ENCODE measurements at places on chromosomes 11 and 22.

DNA sequence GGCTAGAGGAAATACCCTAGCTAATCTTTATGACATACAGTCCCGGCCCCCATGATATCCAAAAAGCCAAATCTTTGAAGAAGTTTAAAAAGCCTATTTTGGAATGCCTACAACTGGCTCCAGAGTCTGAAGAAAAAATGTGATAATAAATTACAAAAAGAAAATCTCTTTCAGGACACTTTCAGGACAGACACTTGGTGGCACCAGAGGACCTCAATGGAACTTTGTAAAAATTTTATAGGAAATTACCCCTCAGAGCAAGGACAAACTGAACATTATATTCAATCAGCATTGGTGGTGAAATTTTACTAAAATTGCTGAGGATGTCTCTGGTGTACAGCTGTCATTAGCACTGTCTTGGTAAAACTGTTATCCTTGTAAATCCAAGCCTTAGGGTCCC lies 81.0 kb downstream of the CCDC73 start:
- no peak for DNase-seq

GRCh38 chr11:68038718-68039525 lies at the start of gene TCIRG1:
TSS of gene TCIRG1 (plus strand) at chr11:68039025. CDS start at chr11:68041272, 2,247 bp downstream.
- peak; percentile 84 for DNase-seq

DNA sequence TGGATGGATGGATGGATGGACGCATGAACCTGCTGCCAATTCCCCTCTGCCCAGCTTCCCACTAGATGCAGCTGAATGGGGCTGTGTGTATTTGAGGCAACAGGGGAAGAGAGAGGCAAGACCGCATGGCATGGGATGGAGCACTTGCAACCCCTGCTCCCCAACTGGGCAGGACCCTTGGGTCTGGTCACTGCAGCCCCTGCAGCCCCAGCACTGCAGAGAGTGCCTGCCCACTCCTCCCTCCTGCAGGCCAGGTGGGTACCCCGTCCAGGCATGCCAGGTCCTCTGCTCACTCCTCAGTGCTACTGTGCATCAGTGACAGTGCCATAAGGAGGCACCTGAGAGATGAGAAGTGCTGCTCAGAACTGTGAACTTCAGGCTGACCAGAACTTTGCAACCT lies 40.3 kb downstream of the OSBPL5 start:
- DNase-seq = no peak

- DNase-seq = peak; percentile 89
Observed at GRCh38 chr11:133945087-133945974, 11.4 kb downstream of the IGSF9B start.

- DNase-seq = no peak
Observed at GRCh38 chr11:125202362-125202880, 37.9 kb downstream of the PKNOX2 start.

- DNase-seq = no peak
Observed at GRCh38 chr11:108559904-108560303, 33.7 kb downstream of the EXPH5 start.

DNA sequence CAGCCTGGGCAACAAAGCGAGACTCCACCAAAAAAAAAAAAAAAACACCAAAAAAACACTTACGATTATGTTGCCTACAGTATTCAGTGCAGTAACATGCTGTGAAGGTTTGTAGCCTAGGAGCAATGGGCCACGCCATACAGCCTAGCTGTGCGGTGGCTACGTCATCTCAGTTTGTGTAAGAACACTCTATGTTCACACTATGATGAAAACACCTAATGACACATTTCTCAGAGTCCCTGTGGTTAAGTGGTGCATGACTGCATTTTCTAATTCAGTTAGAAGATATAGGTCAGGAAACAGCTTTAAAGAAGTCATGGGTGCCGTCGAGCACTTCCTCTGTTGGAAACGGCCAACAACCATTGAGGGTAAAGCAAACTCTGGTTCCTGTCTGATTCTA lies 75.7 kb upstream of the ANO1 start:
- DNase-seq = no peak

DNA sequence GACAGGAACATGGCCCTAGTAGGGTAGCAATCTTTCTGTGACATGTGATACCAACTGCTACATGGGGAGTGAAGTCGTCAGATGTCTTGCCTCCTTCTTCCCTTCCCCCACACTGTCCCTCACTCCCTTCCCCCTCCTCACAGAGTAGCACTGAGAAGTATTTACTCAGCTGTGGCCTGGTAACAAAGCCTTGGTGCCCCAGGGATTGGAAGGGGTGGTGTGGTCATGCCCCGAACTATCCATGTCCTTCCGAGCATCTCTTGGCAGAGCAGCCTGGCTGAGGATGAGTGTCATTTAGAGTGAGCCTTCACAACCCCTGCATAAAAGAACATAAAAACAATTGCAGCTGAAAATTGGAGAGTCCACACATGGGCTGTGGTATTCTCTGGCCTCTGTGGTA lies 46.1 kb downstream of the ARFGAP2 start:
- no peak for DNase-seq

- DNase-seq = no peak
Observed at GRCh38 chr11:86099874-86100273, 31.0 kb upstream of the PICALM start.

DNA sequence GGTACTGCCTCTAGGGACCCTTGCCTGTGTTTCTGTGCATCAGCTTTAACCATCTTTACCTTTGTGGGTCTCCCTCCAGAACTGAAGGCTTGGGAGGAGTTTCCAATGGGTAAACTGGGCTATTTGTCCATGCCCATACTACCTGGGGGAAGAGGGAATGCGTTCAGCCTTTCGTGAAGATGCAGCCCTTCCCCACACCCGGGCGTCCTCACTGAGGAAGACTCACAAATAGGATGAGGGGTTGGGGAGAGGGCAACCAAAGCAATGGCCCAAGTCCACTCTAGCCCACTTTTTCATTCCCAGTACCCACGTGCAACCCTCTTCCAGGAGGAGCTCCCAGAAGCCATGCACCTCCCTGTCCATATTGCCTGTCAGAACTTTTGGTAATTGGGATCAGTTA lies 61.8 kb upstream of the ADA2 start:
- no peak for DNase-seq

GRCh38 chr22:26679003-26679629 lies 21.7 kb downstream of the MIAT start:
- peak; percentile 87 for DNase-seq

DNA sequence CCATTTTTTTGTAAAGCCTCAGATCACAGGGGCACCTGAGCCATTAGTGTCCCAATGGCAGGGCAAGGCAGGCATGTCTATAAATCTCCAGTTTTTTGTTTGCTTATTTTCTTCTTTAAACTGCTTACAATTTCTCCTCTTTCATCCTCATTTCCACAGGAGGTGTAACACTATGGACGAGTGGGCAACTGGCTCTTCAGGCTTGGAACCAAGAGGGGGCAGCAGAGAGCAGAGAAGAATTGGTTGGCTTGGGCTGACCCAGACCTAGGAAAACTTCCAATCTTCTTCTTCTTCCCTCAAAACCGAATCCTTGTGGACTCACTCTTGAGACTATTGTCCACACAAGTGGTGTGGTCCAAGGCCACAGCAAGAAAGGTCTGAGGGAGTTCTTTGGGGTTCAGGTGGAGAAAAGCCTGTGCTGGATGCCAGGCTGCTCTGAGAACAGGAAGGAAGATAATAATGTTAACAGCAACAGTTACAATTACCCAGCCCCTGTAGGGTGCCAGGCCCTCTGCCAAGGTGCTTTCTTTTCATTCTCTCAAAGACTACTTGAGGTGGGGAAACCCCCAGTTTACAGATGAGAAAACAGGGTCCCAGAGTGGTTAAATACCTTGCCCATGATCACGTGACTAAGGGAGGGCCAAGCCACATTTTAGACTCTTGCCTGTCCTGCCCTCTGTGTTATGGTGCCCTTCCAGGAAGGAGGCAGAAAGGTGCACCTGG lies 70.7 kb upstream of the E2F8 start:
- peak; percentile 80 for DNase-seq

- DNase-seq = peak; percentile 59
Observed at GRCh38 chr11:16605389-16605893, 133.0 kb upstream of the C11orf58 start.

- DNase-seq = no peak
Observed at GRCh38 chr11:41578421-41579051, 119.1 kb upstream of the LRRC4C start.

DNA sequence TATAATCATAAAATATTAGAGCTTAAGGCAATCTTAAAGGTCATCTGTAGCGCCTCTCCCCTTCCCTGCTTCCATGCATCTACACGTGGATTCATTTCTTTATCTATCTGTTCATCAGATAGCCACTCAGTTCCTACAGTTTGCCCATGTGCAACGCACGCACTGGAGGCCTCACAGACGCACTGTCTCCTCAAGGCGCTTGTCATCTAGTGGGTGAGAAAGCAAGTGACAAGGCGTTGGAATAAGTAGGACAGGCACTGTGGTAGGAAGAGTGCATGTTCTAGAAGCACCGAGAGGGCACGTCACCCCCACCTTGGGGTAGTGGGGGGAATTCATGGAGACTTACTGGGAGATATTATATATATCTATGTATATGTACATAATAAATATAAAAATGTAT lies 20.8 kb upstream of the JAM3 start:
- DNase-seq = no peak

GRCh38 chr11:110373051-110373702 lies 56.6 kb upstream of the FDX1 start:
- DNase-seq = no peak

DNA sequence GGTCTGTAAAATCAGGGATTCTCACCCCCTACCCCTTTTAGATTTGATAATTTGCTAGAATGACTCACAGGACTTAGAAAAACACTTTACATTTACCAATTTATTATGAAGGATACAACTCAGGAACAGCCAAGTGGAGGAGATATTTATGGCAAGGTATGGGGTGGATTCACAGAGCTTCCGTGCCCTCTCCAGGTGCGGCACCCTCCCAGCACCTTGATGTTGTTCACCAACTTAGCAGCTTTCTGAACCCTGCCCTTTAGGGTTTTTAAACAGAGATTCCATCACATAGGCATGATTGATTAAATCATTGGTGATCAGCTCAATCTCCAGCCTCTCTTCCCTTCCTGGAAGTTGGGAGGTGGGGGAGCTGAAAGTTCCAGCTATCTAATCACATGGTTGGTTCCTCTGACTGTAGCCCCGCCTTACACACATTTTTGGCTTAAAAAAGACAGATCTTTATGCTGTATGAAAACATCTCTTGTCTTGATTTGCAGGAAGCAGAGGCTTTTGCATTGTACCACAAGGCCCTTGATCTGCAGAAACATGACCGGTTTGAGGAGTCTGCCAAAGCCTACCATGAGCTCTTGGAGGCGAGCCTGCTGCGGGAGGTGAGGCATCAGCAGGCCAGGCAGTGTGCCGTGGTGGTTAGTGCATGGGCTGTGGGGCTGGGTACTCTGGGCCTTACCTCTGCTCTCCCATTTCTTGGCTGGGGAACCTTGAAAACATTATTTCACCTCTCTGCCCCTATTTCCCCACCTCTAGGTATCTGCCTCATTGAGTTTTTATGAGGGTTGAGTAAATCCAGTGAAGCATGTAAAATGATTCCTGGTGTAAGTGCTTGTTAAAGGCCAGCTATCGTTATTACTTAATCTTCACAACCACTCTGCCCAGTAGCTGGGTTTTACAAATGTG lies 27.0 kb downstream of the CABIN1 start:
- no peak for DNase-seq

DNA sequence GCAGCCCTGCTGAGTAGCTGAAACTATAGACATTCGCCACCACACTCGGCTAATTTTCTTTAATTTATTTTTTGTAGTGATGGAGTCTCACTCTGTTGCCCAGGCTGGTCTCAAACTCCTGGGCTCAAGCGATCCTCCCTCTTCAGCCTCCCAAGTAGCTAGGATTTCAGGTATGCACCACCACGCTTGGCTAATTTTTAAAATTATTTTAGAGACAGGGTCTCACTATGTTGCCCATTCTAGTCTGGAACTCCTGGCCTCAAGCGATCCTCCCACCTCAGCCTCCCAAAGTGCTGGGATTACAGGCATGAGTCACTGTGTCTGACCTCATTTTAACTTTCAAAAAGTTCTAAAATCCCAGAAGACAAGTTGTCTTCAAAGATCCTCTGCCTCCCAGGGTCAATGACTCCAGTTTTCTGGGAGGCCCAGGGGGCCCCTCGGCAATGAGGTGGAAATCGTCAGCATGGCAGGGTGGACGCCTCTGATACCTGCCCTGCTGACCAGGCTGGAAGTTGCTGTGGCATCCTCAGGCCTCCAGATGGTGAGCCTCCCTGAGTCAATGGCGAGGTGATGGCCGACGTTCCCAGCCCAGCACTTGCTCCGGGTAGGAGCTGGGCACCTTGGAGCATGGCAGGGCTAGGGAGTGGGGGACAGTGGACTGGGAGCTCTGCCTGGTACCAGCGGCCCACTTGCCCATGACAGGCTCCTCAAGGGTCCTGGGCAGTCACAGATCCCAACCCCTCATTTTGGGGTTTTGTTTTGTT lies 31.1 kb downstream of the RPL3 start:
- DNase-seq = no peak

- DNase-seq = no peak
Observed at GRCh38 chr22:31340765-31341247, 5.3 kb downstream of the PATZ1 start.

GRCh38 chr11:65944767-65945166 lies 513 bp upstream of the TSGA10IP start:
- DNase-seq = no peak

GRCh38 chr11:130546438-130546837 lies 98.0 kb downstream of the ADAMTS15 start:
- no peak for DNase-seq

DNA sequence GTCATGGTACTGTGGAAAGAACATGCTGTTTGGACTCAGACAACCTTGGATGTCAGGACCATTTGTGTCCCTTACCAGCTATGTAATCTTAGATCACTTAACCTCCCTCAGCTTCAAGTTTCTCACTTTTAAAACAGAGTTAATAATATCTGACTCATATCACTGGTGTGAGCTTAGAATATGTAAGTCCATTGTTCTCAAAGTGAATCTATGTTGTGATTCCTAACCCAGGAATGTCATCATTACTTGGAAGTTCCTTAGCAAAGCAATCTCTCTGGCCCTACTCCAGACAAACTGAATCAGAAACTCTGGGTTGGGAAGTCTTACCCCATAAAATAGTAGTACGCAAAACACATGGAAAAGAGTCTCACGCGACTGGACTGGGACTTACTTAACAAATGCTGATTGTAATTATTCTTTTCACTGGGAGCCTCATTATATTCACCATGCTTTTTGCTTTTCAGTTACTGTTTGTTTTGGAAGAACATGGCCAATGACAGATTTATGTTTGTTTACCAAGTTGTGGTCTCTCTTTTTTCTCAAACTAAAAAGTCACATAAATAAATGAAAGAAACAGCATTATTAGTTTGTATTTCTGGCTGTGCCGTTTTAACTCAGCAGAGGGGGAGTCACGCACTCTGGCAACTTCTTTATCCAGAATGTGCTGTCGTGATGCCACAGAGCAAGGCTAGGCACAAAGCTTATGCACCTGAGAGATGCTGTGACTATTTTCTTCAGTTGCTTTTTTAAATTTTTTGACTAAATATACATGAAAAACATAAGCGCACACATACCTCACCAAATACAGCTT lies 217.7 kb upstream of the CTSC start:
- DNase-seq = no peak

DNA sequence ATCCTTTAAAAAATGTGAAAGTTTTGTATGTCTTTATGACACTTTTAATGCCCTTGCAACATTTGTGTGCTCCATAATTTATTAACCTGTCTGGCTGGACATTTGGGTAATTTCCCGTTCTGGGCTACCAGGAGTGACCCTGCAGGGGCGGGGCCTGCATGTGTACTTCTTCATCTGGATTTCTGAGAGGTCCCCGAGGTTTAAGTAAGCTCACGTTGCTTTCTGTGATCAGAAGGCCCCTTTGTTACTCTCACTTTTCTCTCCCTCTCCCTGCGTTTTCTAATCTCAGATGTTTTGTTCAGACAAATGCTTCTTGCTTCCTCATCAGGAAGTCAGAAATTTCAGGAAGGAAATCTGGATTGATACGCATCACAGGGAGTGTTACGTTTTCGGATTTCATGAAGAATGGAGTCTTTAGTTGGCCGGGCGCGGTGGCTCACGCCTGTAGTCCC lies 78.9 kb upstream of the CRYBB3 start:
- no peak for DNase-seq
